ENCODE measurements at places on chromosomes 6 and 20. TPM values are rescaled to one million over a fixed set of nuclear protein-coding genes. Genes with fewer than 3 reads are reported as not detected.

SAPCD1 gene
- 2.4 TPM for total RNA-seq

EYS gene
- not detected for total RNA-seq

- peak; percentile 7 for DNase-seq
These were observed 102.7 kb upstream of the AHI1 start for GRCh38 chr6:135600086-135600702.

- peak; percentile 36 for DNase-seq
These were observed 26.3 kb downstream of the JAG1 start for GRCh38 chr20:10647471-10647870.

DNA sequence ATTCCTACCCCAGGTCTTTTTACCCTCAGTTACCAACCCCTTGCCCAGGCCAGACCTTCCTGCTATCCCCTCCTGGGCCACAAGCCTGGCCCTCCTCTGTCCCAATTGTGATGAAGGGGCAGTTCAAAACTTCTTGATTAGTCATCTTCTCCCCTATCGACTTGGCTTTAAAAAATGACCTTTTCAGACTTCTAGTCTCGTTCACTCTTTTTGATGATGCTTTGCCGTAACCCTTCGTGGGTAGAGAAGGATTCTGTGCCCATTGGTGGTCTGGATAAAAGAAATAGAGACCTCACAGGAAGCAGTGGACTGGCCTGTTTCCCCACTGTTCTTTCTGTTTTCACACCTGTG lies 5.5 kb downstream of the VEGFA start:
- DNase-seq = no peak

GRCh38 chr6:167565388-167565787 lies 240.5 kb downstream of the TTLL2 start:
- DNase-seq = no peak

- no peak for DNase-seq
These were observed 6.6 kb downstream of the TM9SF4 start for GRCh38 chr20:32116079-32116521.

RAB44 gene
- total RNA-seq = not detected

- no peak for DNase-seq
These were observed 368.5 kb upstream of the ARID1B start for GRCh38 chr6:156408655-156409054.

TRIM39 gene
- total RNA-seq = 15.3 TPM

SLC25A27 gene
- 1.9 TPM for total RNA-seq

All from dermis blood vessel endothelial cell (primary cell).